ENCODE measurements at places on chromosomes 7 and 10.

- peak; percentile 11 for DNase-seq
Observed at GRCh38 chr10:98170249-98171117, 36.0 kb downstream of the R3HCC1L start.

- no peak for DNase-seq
Observed at GRCh38 chr10:31133792-31134310, 102.2 kb upstream of the ZNF438 start.

GRCh38 chr10:113620511-113620910 lies 43.3 kb downstream of the NRAP start:
- no peak for DNase-seq

DNA sequence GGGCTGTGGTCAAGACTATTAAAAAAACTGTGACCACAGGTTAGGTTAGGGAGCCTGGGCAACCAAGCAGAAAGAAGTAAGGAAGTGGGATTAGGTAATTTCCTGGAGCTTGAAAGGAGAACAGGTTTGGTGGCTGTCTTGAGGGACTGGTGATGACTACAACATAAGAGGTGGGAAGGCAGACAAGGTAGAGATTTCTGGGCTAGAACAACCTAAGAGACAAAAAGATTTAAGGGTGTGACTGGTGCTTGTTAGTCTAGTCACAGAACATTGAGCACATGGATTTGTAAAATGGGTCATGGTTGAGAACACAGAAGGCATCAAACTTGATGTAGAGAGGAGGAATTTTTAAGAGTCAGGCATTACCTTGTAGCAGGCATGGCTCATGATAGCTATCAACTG lies 123.7 kb upstream of the ASAH2 start:
- DNase-seq = no peak

GRCh38 chr7:120741371-120742042 lies 116.4 kb downstream of the TSPAN12 start:
- no peak for DNase-seq

DNA sequence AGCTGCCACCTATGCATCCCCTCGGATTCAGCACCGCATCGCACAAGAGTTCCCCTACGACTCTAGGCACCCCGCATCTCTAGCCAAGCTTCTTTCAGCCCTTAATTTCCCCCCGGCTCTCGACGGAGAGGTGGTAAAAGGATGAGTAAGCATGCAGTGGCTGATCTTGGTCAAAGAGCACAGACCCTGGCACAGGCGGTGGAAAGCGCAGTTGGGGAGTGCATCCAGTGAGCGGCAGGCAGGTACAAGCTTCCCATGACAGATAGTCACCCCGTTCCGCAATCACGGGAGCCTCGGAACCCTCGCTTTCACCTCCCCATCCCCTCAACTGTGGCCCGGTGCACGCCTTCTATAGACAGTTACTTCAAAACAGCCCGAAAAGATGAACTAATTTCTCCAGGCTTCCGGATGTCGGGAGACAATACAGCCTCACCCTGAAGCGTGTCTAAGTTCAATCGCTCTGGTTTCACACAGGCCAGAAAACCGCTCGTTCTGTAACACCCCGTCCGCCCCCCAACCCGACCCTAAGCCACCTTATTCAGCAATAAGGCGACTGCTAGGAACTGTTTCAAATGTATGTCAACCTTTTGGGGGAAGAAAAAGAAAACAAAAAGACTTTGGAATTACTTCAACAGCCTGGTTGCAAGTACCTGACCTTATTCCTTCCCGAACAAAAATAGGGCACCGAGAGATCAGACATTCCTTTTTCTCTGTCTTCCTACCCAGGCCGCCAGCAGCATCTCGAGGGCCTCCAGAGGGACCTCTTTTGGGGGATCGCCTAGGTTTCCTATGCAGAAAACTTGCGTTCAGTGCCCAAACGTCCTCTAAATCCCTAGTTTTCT lies 1.4 kb downstream of the RHEB start:
- no peak for DNase-seq

- DNase-seq = no peak
Observed at GRCh38 chr10:6763423-6763822, 183.3 kb upstream of the PRKCQ start.

GRCh38 chr7:150949564-150949963 lies 28.6 kb downstream of the KCNH2 start:
- no peak for DNase-seq

DNA sequence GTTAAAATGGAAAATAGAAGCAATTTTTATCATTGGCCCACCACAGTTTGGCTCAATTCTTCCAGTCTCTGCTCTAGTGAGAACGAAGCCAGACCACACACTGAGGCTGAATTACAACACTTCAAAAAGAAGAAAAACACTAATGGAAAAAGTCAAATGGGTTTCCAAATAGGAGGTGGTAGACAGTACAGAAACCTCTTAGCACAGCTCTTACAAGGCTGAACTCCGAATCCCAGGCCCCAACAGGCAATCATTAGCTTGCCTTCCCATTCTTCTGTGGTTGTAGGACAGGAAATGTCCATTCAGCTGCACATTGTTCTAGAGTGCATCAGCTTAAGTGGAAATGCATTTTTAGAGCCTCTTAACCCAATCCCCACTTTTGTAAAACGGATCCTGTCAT lies 115.1 kb upstream of the MEOX2 start:
- peak; percentile 34 for DNase-seq

GRCh38 chr7:26367219-26367711 lies 75.6 kb downstream of the SNX10 start:
- no peak for DNase-seq

- no peak for DNase-seq
Observed at GRCh38 chr10:84588971-84589370, 260.6 kb downstream of the CCSER2 start.

GRCh38 chr7:24477398-24478136 lies 95.7 kb upstream of the PALS2 start:
- peak; percentile 44 for DNase-seq

GRCh38 chr7:114082642-114083165 lies 163.9 kb upstream of the PPP1R3A start:
- DNase-seq = no peak

- no peak for DNase-seq
Observed at GRCh38 chr7:35259523-35259908, 5.6 kb upstream of the TBX20 start.

DNA sequence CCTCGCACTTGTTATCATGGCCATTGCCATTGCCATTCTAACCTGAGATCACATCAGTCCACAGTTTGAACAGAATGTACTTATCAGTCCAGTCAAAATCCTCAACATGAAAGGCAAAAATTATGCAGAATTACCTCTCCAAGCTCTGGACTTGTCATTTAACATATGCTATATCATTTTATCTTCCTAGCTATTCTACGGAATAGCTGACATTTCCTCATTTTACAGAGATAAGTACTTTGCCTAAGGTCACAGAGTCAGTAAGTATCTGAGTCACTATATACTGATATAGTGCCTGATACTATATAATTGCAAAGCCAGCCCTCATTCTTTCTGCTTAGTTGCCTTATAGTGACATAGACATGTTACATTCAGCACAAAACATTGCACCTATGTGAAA lies 456.9 kb upstream of the GHITM start:
- DNase-seq = no peak

DNA sequence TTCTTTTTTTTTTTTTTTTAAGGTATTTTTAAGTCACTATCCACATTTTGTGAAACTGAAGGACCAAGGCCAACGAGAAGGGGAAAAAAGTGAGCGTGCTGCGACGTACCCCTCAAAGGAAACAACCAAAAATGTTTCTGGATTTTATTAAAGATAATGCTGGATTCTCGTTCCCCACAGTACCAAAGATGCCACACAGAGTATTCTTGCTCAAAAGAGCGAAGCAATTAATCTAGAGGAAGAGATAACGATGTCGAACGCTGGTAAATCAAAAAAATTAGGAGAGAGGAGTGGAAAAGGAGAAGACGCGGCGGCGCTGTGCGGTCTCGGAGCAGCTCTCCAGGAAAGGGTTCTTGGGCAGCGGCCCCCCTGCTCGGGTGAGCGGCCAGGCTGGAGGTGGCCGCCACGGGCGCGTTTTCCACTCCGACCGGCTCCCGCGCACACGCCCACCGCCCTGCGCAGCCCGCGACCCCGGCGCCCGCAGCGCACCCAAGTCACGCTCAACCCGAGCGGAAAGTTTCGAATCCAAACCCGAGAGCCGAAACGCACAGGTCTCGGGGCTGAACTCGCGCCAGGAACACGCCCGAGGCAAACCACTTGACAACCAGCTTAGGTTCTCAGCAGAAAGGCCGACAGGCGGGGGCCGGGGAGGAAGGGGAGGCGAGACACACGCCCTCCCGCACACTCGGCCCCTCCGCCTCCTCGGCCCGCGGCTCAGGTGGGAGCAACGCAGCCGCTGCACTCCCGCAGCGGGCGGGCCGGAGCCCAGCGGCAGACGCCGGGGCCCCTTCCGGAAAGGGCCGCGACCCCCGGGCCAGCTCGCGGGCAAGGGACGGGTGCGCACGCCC lies 989 bp downstream of the SRPK2 start:
- DNase-seq = no peak

DNA sequence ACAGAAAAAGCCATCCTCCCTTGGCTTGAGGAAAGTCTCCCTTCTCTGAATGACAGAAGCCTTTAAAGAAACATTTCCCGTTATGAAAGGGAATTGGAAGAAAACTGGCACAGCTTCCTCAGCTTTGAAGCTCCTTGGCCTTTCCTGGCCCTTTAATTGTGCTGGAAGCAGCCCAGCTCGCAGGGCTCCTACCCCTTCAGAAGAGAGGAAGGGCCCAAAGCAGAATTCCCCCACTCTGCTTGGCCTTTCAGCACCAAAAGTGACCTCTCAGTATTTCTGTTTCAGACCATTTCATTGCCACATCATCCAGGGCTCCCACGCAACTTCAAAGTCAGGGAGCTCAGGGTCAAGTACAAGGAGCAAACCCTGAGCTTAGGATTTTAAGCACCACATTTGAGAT lies 4.2 kb downstream of the AFAP1L2 start:
- no peak for DNase-seq

DNA sequence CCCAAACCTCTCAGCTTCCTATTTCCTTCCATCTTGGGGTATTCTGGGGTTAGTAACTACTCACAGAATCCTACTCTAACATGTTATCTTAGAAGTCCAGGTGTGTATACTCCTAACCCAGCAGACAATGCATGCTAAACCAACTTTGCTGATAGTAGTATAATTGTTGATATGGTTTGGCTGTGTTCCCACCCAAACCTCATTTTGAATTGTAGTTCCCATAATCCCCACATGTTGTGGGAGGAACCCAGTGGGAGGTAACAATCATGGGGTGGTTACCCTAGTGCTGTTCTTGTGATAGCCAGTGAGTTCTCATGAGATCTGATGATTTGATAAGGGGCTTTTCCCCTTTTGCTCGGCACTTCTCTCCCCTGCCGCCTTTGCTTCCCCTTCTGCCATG lies 135.1 kb downstream of the CHRM2 start:
- DNase-seq = no peak

DNA sequence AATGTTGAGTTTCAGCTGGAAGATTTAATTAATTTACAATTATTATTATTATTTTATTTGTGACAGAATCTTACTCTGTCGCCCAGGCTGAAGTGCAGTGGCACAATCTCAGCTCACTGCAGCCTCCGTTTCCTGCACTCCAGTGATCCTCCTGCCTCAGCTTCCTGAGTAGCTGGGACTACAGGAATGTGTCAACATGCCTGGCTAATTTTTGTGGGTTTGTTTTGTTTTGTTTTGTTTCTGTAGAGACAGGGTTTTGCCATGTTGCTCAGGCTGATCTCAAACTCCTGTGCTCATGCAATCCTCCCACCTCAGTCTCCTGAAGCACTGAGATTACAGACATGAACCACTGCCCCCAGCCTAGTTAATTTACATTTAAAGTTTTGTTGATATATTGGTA lies 93.8 kb upstream of the MEOX2 start:
- peak; percentile 51 for DNase-seq

DNA sequence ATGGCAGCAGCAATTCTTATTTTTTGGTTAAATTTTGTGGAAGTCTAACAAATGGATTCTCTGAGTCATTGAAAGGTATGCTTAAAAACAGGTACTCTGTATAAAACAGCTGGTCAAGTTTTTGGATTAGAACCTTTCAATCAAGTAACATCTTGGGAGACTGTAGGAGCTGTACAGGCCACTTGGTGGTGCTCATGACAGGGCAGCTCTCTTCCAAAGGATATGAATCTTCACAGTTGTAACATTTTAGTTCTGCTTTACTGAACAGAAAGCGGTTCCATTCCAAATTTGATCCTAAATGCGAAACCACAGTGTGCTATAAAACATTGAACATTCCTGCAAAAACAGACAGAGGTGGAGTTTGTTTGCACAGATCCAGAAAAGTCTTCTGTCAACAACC lies 44.5 kb upstream of the AGR3 start:
- DNase-seq = no peak

- no peak for DNase-seq
Observed at GRCh38 chr7:116100626-116101025, 70.1 kb upstream of the TFEC start.

DNA sequence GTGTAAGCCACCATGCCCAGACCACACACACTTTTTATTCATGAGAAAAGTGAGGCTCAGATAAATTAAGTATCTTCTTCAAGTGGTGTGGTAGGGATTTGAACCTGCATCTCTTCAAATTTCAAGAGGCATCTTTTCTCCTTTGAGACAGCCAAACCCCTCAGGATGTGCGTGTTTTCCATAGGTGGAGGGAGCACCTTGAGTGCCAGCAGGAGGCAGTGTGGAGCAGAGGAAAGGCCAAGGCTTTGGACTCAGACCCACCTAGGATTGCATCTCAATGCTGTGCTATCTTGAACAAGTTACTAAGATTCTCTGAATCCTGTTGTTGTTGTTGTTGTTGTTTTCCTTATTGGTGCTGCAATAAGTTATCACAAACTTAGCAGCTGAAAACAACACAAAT lies 40.2 kb upstream of the MYL10 start:
- DNase-seq = no peak

DNA sequence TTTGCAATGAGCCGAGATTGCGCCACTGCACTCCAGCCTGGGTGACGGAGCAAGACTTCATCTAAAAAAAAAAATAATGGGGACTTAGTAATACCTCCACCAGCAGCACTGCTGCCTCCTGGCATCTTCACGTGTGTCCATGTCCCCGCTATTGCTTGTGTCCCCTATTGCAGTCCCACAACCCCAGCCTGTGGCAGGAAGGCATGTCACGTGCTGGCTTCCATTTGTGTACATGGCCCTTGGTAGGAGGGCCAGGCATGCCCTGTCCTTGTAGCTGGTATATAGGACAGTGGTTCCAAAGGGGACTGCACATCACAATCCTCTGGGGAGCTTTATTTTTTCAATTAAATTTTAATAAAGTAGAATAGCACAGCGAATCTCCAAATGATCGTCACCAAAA lies 5.7 kb downstream of the ZNF783 start:
- DNase-seq = no peak

DNA sequence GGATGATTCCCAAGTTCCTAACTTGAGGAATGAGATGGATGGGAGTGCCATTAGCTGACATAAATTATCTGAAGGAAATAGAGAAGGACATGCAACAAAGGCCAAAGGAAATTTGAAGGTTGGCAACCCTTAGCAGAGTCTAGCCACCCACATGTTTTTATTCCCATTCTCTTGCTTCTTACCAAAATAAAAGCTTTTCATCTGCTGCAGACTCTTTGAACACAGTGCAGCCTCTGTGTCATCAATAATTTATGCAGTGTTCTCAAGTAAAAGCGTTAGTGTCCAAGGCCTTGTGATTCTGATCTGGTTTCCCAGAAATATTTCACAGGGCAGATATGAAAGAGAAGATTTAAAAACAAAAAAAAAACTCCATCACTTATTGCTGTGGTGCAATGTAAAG lies 98.5 kb downstream of the ST7 start:
- DNase-seq = no peak
